ENCODE measurements at places on chromosomes 5 and 9.

DNA sequence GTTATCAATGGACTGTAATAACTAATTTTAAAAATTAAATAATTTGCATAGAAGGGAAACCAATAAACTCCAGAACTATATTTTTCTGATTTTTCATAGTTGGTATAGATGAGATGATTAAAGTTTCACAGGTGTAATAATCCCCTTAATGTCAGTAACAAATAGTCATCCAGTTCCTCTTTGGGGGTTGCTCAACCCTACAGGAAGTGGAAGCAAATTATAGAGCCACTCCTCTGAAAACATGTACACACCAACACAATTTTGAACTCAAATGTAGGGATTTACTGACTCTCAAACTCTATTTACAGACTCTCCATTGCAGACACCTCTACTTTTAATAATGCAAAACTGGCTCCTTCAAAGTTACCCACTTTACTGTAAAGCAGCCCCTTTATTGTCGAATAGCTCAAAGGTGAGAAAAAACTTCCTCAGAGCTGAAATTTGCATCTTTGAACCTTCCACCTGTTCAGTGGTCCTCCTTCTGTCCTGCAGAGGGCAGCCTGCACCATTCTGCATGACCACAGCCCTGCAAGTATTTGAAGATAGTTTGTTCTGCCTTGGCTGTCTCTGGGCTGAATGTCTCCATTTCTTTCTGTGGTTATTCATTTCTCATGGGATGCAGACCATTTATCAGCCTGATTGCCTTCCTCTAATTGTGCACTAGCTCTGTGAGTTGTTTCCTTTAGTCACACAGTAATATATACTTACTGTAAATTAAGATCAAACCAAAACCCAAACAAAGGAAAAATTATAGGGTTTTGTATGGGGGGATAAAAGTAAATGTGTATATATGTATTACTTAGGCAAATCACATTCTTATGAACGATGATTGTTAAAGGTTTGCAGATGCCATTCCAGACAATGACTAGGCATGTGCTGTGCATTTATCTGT lies 383.2 kb upstream of the SGCD start:
- DNase-seq: peak; percentile 1

DNA sequence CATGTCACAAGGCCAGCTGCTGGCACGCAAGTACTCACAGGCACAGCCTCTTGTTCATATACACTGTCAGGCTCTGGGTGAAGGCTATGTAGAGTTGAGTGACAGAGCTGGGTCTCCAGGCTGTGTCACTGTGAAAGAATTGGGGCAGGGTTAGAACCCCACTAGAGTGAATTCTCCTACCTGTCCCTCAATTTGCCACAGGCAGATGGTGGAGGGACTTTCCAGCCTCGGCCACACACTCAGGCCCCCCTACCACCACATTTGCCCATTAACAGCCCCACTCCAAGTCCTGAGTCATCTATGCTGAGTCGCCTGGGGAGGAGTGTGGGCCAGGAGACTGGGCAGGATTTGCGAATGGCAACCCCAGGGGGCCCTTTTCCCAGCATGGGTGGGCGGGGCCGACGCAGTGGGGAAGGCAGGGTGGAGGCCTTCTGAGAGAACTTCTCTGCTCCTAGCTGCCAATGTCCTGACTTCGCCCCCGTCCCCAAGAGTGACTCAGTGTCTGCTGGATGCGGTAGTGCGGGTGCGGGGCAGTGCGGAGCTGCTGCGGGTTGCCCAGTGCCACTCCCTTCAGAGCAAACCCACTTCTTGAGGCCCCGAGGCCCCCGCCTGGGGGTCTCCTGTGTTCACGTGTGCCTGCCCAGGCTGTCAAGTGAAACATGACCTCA lies 50.3 kb upstream of the PSD2 start:
- DNase-seq: peak; percentile 48

DNA sequence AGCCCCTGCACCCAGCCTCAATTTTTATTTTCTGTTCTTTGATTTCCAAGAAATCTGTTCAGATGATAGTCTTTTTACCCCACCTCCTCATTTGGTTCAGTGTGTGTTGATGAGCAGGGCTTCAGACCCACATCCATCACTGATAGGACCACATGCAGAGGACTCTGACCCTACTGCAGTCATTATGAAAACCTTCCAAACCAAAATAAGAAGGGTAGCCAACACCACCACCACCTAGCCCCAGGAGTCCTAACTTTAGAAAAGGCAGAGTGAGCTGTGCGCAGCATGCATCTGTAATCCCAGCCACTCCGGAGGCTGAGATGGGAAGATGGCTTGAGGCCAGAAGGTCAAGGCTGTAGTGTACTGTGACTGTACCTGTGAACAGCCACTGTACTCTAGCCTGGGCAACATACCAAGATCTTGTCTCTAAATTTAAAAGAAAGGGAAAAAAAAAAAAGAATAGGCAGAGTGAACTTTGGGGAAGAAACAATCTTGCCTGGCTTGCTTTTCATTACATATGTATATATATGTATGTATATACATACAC lies 13.0 kb downstream of the CDKN2AIPNL start:
- no peak for DNase-seq

DNA sequence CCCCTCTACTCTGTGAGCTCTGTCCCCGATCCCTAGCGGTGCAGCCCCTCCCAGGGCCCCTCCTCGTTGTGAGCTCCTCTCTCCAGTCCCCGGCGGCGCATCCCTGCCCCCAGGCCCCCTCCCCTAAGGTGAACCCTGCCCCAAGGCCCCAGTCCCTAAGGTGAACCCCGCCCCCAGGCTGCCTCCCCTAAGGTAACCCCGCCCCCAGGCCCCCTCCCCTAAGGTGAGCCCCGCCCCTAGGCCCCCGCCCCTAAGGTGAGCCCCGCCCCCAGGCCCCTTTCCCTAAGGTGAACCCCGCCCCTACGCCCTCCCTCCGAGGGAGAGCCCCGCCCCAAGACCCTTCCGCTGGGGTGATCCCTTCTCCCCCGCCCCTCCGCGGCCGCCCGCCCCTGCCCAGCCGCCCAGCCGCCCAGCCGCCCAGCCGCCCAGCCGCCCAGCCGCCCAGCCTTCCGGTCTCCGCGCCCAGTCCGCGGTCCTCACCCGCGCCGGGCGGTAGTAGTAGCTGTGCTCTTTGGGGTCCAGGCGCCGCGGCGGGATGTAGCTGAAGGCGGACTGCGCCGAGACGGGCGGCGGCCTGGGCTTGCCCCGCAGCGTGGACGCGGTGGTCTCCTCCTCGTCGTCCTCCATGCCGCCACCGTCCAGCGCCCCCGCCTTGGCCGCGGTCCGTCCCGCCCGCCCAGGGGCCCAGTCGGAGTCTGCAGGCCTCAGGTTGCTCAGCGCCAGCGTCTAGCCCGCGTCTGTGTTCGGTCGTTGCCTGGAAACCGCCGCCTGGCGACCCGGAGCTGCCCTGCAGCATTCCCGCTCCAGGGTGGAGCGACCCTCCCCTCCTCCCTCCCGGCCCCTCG lies at the start of gene CFAP90:
Gene CFAP90 (minus strand): TSS at position 739 of the 845 bp plus-strand sequence. CDS start 112 bp downstream, at position 627.
- DNase-seq: no peak

DNA sequence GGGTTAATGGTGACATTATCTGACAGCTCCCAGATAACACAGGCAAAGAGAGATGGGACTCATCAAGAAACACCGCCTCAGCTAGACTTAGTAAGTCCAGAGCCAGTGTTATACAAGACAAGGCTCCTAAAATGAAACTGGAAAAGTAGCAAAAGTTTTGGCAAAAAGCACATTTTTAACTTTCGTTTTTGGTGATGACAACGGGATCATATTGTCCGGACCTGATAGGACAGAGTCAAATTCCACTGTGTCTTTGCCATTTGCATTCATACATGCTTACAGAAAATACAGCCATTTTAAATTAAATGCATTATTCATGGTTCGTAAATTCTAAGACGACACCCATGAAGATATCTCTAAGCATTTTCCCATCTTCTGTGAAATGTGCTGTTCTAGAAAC lies 152.1 kb downstream of the CRB2 start:
- DNase-seq: no peak

DNA sequence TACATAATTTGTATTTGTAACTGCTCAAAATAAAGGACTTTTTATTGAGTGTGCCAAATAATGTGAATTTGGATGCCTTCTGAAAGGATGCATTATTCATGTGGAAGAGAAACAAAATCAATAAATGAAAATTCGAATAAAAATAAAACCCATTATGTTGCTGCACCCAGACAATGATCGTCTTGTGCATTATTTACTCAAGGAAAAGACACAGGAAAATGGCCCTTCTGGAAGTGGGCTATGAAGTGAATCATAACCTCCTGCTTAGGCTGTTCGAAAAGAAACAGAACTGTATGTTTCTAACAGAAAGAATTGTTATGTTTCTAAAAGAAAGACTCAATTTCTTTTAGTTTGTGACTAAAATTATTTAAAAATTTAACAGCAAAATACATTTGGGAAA lies 168.9 kb upstream of the NFIB start:
- no peak for DNase-seq

- DNase-seq: peak; percentile 62
These were observed 165.0 kb upstream of the ZNF462 start for GRCh38 chr9:106697750-106698502.

DNA sequence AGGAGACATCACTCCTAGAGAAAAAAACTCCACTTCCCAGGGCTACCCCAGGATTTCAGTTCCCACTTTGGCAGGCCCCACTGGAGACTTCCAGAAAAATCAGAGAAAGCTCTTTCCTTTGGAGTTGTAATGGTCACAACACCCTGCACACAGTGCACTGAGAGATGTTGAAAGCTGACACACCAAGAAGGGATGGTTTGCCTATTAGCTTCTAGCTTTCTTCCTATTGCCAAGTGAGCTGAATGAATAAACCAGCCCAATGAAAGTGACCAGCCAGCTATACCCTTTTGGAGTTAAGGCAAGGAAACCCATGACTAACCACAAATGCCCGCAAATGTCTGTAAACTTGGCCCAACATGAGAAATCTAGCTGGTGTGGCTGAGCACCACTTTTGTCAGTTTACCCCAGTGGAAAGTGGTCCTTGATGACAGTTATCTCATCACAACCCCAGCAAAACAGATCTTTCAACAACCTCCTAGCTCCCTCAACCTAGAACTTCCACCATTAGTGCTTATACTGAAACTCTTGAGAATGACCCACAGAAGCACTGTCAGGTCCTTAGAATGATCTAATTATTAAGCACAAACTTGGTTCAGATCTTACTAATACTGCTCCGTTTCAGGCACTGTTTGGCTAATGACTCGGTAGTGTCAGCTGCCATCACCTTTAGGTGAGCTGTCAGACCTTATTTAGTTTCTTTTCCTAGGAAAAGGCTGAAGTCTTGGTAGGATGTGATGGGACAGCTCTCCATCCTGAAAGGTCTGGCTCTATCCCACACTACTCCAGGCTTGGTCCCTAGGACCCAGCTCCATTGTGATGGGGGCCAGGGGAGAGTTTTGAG lies 11.2 kb downstream of the IRF1 start:
- no peak for DNase-seq

- no peak for DNase-seq
These were observed 22.4 kb upstream of the CORO2A start for GRCh38 chr9:98214811-98215210.

- no peak for DNase-seq
These were observed 4.2 kb downstream of the PTRH1 start for GRCh38 chr9:127711226-127711701.

DNA sequence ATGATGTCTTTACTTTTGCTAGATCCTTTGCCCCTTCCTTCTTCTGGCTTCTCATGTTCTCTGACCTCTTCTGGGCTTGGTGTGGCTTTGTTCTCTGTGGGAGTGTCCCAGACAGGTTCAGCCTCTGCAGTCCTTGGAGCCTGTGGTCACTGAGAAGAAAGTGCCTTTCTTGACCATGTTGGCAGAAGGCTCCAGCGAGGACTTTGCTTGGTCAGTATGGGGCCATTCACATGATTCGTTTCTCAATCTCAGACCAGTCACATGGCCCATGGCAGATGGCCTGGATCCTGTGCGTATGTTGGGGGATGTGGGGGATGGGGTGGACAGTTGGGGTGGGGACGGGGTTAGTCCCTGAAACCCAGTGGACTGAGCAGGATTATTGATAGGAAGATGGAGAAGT lies 274.1 kb downstream of the ARHGAP26 start:
- DNase-seq: no peak

GRCh38 chr5:92119110-92119509 lies 736.0 kb upstream of the ARRDC3 start:
- DNase-seq: no peak

DNA sequence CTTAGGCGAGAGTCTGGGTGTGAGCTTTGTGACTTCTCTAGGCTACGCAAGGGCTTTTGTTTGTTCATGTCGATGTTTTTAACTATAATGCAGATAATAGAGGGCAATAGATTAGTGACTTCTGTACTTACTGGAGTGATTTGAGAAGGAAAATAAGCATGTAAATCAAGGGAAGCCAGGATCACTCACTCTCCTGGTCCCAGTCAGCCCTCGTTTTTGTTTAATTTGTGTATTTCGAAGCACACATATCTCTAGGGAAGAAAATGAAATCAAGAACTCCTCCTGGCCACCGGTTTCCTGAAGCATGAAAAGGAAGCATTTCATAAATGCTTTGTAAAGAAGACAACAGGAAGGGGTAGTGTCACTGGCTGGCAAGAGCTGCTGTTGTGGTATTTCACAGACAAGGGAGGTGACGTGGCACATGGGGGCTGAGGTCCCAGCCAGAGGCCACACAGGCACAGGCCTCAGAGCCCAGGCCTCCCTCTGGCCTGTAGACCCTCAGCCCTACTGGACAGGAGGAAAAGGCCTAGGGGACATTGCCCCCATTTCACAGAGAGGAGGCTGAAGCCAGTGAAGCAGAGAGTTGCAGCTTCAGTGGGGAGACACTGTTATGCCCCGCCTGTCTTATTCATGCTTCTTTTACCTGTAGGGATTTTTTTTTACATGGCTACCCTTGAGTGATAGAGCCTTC lies 34.1 kb downstream of the IRF1 start:
- no peak for DNase-seq

- DNase-seq: peak; percentile 70
These were observed at the start of gene DPYSL3 for GRCh38 chr5:147509710-147510651. TSS of gene DPYSL3 (minus strand) at chr5:147510068. CDS start at chr5:147509858, 210 bp downstream.

DNA sequence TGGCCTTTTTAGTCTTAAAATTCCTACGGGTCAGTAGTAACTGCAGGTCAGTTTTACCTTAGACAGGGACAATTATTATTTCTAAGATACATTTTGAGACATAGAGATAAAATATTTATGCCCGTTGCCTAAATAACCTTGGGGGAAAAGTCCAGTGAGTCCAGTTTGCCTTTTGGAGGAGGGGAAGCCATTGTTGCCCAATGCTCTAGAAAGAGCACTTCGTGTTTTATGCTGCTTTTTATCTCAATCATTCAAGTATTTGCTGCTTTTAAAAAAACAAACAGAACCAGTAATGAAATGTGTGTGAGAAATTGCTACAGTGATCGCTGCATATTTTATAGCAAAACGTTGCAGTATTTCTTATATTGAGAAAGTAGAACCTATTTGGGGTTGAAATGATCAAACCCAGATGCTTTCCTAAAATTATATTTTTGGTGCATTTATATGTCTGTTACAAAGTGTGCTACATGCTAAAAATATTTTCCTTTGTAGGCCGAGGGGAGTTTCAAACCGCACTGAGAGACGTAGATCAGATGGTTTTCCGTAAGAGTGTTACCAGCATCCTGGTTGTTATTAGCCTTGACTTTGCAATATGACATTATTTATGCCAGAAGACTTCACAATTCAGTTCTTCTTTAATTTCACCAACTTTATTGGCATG lies 266.8 kb downstream of the AOPEP start:
- DNase-seq: no peak

GRCh38 chr5:40306869-40307487 lies 372.7 kb upstream of the PTGER4 start:
- DNase-seq: no peak

GRCh38 chr9:21412107-21412506 lies 3.2 kb downstream of the IFNA8 start:
- DNase-seq: no peak
